CD4-positive, alpha-beta T cell treated with Interferon gamma for 1 hour (primary cell): ENCODE measurements at places on chromosomes 6 and 20.

GRCh38 chr20:36097337-36098151, 57.0 kb upstream of the EPB41L1 start:
- DNase-seq, result no peak

DNA sequence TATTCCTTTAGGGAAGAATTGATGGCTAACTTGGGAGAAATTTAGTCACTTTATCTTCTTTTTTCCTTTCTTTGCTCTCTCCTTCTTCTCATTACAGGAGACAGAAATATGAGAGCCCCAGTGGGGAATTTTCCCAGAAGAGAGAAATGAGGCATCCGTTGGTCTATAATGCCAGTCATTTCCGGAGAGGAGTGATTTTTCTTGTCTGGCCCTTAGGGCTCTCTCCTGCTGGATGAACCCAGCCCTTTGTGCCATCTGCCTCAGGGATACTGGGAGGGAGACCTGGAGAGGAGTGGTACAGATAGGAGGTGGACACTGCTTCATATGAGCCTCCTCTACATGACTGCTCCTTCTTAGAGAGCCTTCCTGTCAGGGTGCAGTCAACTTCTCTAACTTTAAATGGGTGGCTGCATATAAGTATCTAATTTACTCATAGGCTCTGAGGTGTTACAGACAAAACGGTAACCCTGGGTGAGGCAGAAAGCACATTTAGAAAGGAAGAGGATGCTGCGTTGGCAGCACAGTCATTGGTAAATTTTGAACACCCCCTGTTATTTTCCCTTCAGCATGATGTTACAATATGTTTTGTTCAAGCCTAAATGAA, 21.9 kb downstream of the RIMS1 start:
- no peak for DNase-seq

DNA sequence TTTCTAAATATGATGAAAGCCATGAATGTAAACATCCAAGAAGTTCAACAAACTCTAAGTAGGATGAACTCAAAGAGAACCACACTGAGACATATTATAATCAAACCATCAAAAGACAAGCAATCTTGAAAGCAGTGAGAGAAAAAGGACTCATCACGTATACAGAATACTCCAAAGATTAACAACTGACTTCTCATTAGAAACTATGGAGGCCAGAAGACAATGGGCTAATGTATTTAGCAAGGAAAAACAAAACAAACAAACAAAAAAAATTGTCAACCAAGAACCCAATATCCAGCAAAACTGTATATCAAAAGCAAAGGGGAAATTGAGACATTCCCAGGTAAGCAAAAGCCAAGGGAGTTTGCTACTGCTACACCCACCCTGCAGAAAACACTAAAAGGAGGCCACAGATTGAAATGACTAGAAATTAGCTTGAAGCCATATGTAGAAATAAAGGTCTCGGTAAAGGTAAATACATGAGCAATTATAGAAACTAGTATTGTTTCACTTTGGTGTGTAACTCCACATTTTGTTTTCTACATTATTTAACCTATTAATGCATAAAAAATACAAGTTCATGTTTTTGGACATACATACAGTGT, 301.1 kb upstream of the QKI start:
- DNase-seq, result no peak

DNA sequence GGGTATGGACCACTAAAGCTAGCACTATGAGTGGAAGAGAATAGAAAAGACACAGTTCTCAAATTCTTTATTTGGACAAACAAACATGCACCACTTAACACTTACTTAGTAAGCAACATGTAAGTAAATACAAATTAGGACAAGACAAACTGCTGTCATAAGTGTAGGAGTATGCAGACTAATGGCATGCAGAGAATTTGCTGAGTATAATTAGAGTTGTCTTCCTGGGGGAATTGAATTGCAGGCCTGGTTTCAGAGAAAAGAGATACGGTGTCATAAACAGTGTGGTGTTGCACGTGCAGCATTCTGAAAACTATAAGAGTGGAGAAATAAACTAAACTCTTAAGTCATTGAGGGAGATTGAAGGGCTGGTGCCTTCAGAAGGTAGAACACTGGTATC, 125.2 kb upstream of the EYA4 start:
- DNase-seq, result no peak

- peak; percentile 3 for DNase-seq
Measured at GRCh38 chr6:30006170-30007131, 54.6 kb upstream of the POLR1H start.

DNA sequence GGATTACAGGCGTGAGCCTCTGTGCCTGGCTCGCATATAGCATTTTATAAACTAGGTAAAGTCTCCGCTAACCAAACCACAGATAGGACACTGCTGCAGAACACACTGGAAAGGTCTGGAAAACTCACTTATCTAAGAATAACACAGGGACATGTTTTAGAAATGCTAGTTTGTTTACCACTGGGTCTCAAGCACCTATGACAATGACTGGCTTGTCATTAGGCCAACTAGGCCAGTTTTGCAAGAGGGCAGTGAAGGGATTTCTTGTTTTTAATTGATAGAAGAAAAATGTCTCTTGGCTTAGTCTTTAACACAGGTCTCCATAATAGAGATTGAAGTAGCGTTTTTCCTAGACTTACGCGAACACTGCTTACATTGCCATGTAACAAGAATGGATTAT, 201.4 kb downstream of the TMEM242 start:
- DNase-seq, result no peak

DNA sequence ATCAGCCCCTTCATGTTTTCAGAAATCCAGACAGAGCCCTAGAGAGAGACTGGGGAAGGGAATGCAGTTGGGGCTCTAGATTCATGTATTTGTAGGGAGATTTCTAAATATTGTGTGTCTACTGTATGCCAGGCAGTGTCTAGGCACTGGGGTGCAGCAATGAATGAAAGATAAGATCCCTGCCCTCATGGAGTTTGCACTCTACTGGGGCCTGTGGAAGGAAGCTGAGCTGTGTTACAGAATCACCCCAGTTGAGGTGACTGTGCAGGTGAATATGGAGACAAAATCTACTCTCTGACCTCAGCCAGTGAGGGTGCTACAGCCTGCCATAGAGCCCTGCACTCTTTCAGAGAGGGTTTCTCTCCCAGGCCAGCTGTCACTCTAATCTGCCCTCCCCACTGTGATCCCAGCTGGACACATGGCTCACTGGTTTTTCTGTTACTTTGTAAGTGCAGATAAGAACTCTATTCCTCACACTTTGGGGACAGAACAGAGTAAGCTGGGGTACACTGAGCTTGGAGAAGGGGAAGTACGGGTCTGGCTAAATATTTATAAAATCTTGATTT, 69.2 kb upstream of the E2F3 start:
- DNase-seq, result no peak

- no peak for DNase-seq
Measured at GRCh38 chr6:76942203-76942966, 520.9 kb downstream of the HTR1B start.

GRCh38 chr6:5132731-5133130, 47.6 kb downstream of the PPP1R3G start:
- peak; percentile 28 for DNase-seq

- DNase-seq, result no peak
Measured at GRCh38 chr20:12557224-12557623, 451.5 kb upstream of the SPTLC3 start.

DNA sequence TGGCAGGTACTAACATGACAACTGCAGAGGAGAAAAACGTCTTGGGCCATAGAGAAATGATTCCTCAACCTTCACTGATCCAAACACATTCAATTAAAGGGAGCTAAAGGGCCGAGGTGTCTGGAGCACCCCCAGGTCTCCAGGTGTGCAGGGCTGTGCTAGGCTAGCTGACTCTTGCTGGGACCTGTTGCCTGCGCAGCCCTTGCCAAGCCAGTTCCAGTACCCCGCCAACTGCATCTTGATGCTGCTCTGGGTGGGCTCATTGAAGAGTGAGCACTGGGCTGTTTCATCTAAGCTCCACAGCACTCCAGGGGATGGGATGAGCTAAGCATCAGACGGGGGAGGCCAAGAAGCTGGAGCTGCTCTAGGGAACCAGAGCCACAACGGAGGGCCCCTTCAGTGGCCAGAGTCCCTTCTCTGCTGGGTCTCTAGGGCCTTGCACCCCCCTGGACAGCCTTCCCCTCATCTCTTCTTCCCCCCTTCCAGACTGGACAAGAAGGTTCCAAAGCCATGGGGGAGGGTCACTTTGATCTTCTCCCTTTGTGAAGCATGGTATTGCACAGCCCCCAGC, 15.9 kb downstream of the LEMD2 start:
- DNase-seq, result no peak

DNA sequence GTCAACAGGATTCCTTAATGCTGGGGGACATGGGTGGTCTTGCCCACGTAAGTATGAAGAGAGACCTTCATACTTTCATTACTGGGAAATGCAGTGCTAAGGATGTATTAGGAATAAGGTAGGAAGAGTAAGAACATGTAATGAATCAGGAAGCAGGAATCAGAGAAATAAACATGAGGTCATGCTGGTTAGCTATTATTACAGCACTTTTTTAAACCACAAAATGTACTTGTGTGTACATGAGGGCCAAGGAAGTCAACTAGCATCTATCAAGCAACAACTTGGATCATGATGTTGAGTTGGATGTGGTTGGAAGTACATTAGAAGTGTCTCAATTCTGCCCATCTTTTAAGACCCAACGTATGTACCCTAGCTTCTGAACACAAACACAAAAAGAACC, 63.5 kb upstream of the E2F3 start:
- DNase-seq, result no peak

GRCh38 chr20:2888224-2888955, 15.1 kb downstream of the PTPRA start:
- no peak for DNase-seq

DNA sequence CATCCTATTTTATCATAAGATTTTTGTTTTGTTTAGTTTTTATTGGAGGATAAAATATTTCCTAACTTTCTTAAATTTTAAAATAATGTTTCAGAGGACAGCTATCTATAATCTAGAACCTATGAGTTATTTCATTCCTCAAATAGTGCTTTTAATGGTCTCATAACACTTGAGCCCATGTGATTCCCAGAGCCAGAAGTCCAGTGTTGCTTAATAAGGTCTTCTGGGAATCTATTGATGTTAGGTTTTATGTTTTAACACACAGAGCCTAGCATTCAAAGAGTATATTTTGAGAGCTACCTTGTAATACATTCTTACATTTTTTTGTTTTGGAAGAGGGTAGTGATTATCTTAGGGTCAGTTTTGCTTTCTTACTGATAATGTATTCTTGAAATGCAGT, 200.2 kb downstream of the CENPW start:
- no peak for DNase-seq

GRCh38 chr6:158627168-158627939, 17.2 kb downstream of the DYNLT1 start:
- no peak for DNase-seq

- DNase-seq, result no peak
Measured at GRCh38 chr6:16803294-16804200, 42.3 kb upstream of the ATXN1 start.

DNA sequence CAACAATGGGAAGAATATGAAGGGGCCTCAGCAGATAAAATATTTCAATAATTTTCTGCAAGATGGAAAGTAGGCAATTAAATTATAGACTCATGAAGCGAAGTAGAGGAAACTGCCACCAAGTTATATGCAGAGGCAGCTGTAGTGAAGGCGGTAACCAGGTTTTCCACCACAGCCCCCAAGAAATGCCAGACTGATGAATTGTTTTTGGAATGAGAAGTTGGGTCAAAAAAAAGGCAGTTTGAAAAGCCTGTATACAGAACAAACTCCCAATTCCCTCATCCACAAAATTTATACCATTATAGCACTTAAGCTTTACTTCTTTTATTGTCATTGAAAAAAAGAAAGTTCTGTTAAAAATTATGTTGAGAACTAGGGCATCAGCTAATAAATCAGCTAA, 45.3 kb downstream of the ELOVL4 start:
- DNase-seq, result no peak
